ENCODE measurements at places on chromosomes 7 and 10. TPM values are rescaled to one million over a fixed set of nuclear protein-coding genes. Genes with fewer than 3 reads are reported as not detected.

- no peak for DNase-seq
Measured at GRCh38 chr7:139118805-139119485, 9.4 kb upstream of the ZC3HAV1 start.

GRCh38 chr10:7134448-7134847 lies 276.4 kb downstream of the SFMBT2 start:
- DNase-seq = no peak

DNA sequence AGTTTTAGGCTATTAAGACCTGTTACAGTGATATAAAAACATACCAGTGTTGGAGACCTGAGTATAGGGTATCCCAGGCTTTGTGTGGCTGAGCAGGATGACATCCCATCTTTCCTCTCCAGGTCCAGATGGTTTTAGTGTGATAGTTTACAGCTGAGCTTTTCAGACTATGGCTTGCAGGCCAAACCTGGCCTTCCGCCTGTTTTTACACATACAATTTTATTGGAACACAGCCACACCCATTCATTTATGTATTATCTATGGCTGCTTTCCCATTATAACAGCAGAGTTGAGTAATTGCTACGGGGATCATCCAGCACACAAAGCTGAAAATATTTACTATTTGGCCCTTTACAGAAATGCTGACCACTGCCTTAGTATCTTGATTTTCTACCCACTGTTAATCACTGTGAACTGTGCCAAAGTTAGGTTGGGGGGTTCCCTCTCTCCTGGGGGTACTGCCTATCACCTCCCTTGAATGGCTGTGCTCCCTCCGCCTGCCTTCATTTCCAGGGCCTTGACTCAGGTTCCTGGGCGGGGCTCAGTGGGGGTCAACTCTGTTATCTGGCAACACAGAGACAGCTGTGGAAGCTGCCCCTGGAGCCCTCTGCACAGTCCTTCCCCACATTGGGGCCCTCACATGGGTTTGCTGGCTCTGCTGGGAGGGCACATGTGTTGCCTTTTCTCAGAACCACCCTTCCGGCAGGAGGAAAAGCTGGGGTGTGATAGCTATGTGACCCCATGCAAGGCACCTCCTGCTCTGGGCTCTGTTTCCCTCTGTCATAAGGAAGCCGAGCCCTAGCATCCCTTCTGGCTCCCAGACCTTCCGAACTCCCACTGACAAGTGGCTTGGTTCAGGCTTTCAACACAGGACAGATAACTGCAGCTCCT lies 40.3 kb upstream of the SH2D4B start:
- peak; percentile 90 for DNase-seq

DNA sequence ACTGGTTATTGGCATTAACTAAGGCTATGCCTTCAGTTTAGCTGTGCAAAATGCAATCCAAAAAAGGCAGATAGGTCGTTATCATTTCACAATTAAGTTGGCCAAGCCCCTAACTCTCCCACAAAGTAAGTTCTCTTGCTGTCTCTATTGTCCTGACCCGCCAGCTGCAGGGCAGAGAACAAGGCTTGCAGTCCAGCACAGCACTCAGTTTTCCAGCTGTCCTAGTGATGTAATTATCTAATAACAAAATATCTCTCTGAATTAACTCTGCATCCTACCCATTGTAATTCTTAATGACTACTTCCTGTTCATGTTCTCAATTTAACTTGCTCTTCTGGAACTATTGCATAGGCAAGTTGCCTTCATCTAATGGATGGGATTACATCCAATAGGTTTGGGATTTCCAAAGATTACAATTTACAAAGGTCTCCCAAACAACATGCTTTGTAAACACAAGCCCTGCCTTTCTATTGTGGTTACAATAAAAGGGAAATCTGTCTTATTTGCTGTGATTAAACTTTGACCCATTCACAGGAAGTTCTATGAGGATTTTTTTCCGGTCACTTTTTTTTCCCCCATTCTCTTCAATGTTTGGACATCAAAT lies 55.2 kb downstream of the CDK6 start:
- no peak for DNase-seq

GRCh38 chr10:27413387-27413786 lies 90.7 kb upstream of the RAB18 start:
- DNase-seq = peak; percentile 69

DNA sequence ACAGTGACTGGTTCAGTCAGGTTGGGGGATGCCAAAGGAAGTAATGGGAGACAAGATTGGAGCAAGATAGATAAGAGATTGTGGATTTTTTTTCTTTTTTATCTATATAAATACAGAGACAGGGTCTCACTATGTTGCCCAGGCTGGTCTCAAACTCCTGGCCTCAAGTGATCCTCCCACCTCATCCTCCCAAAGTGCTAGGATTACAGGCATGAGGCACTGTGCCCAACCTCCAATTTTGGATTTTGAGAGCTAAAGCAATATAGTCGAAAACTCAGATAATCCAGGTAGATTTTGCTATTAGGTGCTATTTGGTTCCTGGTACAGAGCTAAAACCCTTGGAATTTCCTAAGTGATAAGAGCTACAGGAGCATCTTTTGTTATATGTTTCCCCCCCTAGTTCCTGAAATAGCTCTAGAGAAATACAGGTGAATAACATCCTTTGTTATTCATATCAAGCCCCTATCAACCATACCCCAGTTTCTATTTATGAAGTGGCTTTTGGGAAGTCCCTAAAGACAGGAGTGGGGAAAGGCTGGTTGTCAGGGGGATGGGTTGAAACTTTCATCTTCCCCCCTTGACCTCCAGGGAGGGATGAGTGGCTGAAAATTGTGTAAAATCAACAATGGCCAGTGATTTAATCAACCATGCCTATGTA lies 151.2 kb downstream of the CFTR start:
- DNase-seq = no peak

- DNase-seq = no peak
Measured at GRCh38 chr7:148079206-148080080, 511.1 kb upstream of the C7orf33 start.

DNA sequence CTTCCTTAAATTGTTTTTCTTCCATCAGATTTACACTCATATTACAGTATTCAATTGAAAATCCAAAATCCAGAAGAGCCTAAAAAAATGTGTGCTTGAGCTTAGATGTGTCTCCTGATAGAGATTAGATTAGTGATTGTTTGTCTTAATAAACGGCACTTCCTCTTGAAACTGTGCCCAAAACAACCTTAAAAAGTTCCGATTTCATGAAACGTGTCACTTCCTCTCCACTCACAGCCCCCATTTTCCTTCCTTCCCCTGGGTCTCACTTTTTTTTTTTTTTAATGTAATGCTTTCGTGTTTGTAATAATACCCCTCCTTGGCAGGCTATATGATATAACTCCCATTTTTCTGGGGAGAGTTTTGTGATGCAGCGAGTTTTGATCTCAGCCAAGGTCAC lies 114.8 kb upstream of the ADO start:
- DNase-seq = no peak

- peak; percentile 16 for DNase-seq
Measured at GRCh38 chr10:71509444-71509843, 112.7 kb downstream of the CDH23 start.

DNA sequence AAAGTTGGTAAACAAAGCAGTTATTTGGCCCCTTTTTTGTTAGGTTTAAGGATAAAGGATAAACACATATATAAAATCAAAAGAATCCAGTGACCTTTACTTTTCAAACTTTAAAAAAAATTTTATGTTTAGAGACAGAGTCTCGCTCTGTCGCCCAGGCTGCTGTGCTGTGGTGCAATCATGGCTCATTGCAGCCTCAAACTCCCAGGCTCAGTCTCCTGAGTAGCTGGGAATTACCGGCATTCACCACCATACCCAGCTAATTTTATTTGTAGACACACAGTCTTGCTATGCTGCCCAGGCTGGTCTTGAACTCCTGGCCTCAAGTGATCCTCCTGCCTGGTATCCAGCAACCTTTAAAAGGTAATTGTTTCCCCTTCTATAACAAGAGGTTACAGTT lies 31.3 kb downstream of the GNA12 start:
- no peak for DNase-seq

- DNase-seq = no peak
Measured at GRCh38 chr10:75611172-75611992, 180.0 kb downstream of the LRMDA start.

GRCh38 chr7:31814187-31814586 lies 127.2 kb downstream of the PPP1R17 start:
- DNase-seq = no peak

GRCh38 chr10:128233422-128233821 lies 107.2 kb upstream of the MKI67 start:
- DNase-seq = no peak

DNA sequence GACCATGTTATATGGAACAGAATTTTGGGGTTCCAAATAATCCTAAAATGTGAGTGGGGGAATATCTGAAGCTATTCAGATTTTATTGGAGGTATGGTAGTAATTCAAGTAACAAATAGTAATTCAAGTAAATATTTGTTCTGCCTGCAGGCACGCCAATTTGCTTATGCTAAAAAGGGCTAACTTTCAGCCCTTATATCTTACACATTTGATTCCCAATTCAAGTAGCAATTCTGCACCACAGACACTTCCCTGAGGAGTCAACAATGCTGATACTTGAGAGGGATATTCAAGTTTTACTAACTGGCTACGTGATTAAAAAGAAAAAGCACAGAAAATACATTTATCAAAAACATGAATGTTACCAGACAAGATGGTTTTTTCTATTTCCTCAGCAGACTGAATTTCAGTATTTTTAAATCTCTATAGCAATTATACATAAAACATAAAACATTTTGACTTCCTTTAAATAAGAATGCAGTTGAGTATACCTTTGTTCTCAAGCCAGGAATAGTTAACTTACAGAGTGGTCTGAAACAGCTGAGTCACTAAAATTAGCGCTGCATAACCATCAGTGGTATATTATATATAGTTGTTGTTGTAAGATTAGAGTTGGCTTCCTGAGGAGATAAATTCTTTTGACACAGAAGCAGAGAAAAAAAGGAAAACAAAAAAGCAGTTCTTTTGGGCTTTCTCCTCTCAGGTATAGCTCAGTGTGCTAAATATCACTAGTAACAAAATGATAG lies 33.9 kb downstream of the MTPN start:
- DNase-seq = no peak

DNA sequence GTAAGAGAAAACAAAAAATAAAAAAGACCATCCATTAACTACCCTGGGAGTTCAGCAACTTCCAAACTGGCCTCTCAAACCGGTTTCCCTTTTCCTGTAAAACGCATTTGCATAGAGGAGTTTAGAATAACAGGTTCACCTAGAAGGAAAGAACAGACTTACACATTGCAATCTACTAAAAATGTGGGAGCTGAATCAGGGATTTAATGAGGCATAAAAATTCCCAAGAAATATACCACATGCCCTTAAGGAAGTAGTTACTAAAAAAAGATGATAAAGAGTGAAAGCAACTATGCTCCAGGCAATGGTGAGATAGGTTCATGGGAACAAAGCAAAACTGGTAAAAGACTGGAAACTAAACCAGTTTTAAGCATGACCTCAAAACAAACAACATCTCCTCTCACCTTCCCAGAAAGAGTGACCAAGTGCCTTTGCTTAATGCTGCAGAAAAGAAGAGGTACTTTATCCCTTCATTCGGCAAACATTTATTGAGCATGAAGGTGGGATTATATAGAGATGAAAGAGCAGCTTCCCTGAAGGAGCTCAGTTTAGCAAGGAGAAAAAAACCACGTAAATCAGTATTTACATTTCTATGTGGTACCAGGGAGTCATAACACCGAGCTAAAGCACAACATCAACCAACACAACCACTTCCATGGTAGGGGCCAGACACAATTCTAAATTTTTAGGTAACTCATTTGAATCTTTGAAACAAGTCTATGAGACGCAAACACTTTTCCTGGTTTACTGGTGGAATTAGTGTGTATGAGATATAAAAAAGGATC lies 152.8 kb downstream of the SGMS1 start:
- DNase-seq = no peak

DNA sequence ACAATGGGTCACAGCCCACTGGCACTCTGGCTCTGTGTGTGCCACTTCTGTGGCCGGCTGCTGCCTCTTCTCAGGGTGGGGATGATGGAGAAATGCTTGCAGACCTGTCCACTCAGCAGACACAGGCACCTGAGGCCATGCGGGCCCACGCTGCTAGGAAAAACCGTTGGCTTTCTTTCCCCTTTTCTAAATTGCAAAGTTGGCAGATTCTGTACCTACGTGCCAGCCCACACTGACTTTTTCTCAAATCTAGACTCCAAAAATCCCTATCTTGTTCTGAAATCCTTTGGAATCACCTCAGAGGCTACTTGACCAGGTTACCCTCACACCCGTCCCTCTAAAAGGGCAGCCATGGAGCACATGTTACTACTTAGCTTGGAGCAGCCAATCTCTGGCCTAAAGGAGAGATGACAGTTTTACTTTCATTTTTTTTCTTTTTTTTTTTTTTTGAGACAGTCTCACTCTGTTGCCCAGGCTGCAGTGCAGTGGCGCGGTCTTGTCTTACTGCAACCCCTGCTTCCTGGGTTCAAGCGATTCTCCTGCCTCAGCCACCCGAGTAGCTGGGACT lies 99.4 kb downstream of the RNF216 start:
- DNase-seq = peak; percentile 42

- no peak for DNase-seq
Measured at GRCh38 chr7:28784171-28784902, 173.8 kb downstream of the TRIL start.

GRCh38 chr7:32335107-32335506 lies 155.1 kb downstream of the LSM5 start:
- DNase-seq = no peak

ANLN gene
- 3.0 TPM for total RNA-seq

CTAGE8 gene
- 1.5 TPM for total RNA-seq

LRMDA gene
- 14.4 TPM for total RNA-seq

LCOR gene
- total RNA-seq = 20.9 TPM

GIMAP1 gene
- total RNA-seq = 5.4 TPM

ARHGEF5 gene
- total RNA-seq = 8.8 TPM

SRRM3 gene
- total RNA-seq = 5.3 TPM

HMX2 gene
- not detected for total RNA-seq

HTR7 gene
- 1.0 TPM for total RNA-seq

ZNF503 gene
- 27.9 TPM for total RNA-seq
